Bronchus fibroblast of lung (primary cell): ENCODE measurements at places on chromosomes 11 and 22. TPM values are rescaled to one million over a fixed set of nuclear protein-coding genes. Genes with fewer than 3 reads are reported as not detected.

TPBGL gene
- total RNA-seq = not detected in 2 replicates

C11orf52 gene
- total RNA-seq = 0.34 and 0.59 TPM in 2 replicates

WNT7B gene
- 2.5 and 3.4 TPM in 2 replicates for total RNA-seq

ADORA2A gene
- 0.15 and 0.50 TPM in 2 replicates for total RNA-seq

MPPED1 gene
- total RNA-seq = not detected in 2 replicates

MRGPRE gene
- total RNA-seq = not detected in 2 replicates

MUC5B gene
- total RNA-seq = not detected in 2 replicates
